SJCRH30 (cell line): ENCODE measurements at places on chromosomes 7 and 10.

- peak; percentile 62 for DNase-seq
Measured at GRCh38 chr7:69982197-69982596, 383.9 kb downstream of the AUTS2 start.

DNA sequence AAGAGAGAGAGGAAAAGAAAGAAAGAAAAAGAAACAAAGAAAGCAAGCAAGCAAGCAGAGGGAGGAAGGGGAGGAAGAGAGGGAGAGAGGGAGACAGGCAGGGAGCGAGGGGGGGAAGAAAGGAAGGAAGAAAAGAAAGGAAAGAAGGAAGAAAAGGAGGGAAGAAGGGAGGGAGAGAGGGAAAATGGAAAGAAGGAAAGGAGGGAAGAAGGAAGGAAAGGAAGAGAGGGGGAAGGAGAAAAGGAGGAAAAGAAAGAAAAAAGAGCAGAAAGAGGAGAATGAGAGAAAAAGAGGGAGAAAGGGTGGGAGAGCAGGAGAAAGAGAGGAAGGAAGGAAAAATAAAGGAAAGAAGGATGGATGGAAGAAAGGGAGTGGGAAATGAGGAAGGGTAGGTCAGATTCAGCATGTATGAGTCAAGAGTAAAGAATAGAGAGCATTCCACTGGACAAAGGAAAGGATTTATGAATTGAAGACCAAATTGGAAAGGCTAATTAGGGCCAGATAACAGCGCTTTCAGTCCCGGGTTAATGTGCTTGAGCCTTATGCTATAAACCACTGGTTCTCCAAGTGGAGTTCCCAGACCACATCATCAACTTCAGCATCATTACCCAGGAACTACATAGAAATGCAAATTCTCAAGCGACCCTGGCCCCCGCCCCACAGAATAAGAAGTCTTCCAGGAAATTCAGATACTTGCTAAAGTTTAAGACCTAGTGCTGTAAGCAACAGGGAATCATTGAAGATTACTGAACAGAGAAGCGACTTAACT lies 85.1 kb downstream of the C10orf90 start:
- DNase-seq = no peak

- no peak for DNase-seq
Measured at GRCh38 chr10:117936566-117936965, 110.2 kb downstream of the RAB11FIP2 start.

GRCh38 chr10:122417667-122418066 lies 36.8 kb upstream of the ARMS2 start:
- no peak for DNase-seq

GRCh38 chr10:98255146-98255877 lies 12.7 kb downstream of the LOXL4 start:
- no peak for DNase-seq

DNA sequence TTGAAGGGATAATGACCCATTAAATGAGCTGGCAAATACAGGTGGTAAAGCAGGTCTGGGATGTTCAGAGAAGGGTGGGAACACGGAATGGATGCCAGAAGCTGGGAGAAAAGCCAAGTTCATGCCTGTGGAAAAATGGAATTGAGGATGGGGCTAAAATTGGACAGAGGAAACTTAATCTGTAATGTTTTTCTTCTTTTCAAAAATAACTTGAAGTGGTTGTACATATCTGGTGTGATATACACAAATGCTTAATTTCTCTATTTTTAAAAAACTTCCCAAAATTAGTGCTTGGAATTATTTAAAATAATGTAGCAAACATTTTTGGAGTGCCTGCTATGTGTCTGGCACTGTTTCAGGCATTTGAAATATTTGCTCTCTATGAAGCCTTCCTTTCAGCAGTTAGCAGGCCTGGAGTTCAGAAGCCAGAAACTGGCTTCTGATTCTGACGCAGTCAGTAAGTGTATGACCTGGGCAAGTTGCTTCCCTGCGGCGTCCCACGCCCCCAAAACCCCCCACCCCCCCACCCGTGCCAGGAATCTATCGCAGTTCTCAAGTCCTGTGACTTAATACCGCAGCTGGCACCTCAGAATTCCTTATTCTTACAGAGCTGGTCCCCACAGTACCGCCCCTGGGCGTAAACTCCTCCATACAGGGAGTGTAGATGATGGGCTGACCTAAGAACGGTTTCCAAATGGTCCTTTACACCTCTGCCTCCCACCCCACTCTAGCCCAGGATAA lies 828 bp upstream of the MALSU1 start:
- peak; percentile 66 for DNase-seq

DNA sequence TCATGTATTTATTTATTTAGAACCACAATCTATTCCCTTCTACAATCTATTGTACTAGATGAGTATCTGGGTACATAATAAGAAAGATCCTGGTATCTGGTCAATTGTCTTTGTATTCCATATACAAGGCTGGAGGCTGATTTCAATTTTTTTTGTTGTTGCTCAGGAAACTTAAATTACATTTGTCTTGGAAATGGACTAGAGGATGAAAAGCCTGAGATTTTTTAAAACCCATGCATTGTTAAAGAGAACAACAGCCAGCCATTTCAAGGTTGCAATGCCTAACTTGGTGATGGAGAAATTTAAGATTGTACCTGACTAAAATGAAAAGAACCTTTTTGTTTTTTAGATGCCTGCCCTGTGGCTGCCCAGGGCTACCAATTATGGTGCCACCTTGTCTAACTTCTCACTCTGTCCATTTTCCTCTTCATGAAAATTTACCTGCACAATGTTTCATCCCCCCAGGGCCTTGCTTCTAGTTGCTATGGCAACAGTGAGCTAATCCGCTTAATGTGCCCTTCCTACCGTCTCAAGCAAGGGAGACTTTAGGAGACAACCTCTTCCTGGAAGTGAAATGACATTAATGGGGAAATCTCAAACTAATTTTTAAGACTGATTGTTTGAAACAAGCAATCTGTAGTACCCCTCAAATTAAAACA lies 203.7 kb upstream of the PHYHIPL start:
- DNase-seq = no peak

- peak; percentile 57 for DNase-seq
Measured at GRCh38 chr10:71727738-71728737, 8.5 kb upstream of the C10orf105 start.

DNA sequence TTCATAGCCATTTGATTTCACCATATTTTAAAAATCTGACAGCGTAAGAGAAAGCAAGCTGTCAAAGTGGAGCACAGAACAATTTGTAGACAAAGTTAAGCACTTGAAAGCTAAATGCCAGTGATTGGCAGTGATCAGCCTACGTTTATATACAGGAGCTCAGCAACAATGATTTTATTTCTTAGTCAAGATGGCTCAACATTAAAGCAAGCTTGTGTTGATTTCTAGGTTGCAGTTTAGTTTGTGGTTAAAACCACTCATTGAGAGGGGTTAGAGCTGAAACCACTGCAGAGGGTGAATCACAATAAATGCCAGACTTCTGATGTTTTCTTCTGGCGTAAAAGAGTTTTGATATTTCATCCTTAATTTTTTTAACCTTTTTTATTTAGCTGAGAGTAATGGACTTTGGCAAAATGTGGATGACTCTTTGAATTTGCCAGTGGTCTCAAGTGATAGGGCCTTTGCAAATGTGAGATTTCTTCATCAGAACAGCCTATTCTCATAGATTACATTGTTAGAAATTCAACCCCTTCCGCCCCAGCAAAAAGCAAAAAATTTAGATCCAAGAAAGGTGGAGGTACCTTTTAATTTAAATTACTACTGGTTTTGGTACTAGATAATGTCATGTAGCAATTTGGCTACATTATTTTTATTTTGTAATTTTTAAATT lies 73.8 kb downstream of the SHOC2 start:
- DNase-seq = peak; percentile 28

- no peak for DNase-seq
Measured at GRCh38 chr10:104391969-104392296, 38.3 kb downstream of the CFAP58 start.

- no peak for DNase-seq
Measured at GRCh38 chr10:76353237-76353851, 921.9 kb downstream of the LRMDA start.

GRCh38 chr7:25454020-25454419 lies 225.7 kb upstream of the NPVF start:
- peak; percentile 57 for DNase-seq

GRCh38 chr10:60446070-60446833 lies 56.6 kb upstream of the ANK3 start:
- DNase-seq = no peak

GRCh38 chr10:63465293-63466143 lies at the start of gene JMJD1C:
TSS of gene JMJD1C (minus strand) at chr10:63465977. CDS start at chr10:63465662, 315 bp downstream.
- DNase-seq = peak; percentile 77

DNA sequence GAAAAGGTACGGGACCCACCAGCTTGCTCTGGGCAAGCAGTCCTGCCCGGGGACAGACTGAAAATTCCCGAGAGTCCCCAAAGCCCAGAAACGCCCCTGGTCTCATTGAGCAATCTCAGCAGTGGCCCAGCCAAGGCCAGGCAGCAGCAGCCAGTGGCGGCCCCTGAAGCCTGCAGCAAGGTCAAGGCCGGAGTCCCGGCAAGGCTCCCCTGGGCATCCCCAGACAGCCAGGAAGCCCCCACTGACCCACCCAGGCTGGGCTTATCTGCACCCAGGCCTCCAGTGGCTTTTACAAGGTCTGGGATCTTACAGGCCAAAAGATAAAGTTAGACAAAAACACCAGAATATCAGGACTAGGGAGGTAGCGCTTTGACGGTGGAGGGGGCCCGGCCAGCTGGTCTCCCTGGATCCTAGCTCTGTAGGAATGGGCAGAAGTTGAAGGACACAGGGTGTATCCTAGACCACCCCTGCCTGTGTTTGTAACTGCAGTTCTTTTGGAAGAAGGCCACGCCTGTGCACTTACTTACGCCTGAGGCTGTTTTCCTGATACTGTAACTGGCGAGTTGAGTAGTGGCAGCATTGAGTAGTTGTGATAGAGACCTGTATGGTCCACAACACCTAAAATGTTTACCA lies 130.5 kb upstream of the NPS start:
- no peak for DNase-seq

- DNase-seq = no peak
Measured at GRCh38 chr10:113528876-113529275, 24.0 kb upstream of the HABP2 start.

DNA sequence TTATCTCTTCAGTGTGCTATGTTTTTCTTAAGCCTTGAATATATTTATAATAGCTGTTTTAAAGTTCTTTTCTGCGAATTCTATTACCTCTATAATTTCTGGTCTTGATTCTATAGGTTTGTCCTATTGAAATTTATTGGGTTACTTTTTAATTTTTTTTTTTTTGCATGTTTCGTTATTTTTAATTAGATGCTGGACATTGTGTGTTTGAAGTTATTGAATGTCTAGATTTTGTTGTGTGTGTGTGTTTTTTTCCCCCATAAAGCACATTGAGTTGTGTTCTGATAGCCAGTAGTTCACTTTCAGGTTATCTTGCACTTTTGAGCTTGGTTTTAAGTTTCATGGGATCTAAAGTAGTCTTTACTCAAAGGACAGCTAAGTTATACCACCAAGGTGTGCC lies 394.9 kb downstream of the RPS24 start:
- no peak for DNase-seq

GRCh38 chr10:93742633-93743349 lies 14.9 kb upstream of the LGI1 start:
- no peak for DNase-seq

GRCh38 chr10:102683736-102684135 lies 30.5 kb downstream of the ARL3 start:
- no peak for DNase-seq

- DNase-seq = no peak
Measured at GRCh38 chr10:59910867-59911266, 4.5 kb upstream of the CCDC6 start.

DNA sequence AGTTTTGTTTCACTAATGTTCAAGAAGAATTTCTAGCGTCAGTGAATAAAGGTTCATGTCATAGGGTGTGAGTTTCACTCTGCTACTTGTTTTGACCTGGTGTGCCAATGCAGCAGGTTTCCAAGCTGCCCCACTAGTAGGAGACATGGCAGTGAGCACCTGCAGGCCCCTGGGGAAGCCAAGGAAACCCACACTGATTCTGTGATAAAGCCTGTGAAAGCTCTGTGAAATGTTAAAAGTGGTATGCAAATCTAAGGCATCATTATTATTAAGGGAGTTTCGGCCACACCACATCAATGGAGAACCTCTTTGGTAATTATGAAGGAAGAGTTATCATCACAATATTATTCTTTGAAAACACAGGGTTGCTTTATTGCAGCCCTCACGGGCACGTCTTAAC lies 46.4 kb downstream of the ABCB5 start:
- DNase-seq = no peak

DNA sequence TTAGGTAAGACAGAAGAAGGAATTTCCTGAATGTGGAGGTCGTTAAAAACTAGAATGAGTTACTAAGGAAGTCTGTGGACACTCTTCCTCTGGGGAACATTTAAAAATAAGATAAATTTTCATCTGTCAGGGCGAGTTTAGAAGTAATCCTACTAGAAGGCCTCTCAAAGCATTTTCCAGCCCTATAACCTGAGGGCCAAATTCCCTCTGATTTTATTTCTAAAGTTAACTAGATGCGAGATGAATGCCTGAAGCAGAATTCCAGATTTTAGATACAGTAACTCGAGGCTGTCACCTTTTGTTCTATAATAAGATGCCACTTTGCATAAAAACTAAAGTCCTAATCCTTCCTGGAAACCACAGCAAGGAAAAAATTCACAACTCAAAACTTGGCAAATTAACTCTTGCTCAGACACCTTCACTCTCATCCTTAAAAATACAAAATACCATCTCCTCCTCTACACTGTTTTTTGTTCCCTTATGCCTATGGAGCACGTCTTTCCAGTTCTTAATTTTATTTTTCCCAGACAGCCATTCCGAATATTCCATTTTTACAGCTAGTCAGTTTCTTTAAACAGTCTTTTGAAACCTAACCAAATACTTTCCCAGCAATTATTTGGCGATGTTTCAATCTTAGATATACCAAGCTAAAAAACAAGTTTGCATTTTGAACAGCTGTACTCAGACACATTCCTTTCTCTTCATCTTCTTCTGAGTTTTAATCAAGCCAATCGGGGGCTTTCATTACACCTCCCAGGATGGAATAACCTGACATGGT lies 420.7 kb upstream of the NFE2L3 start:
- DNase-seq = no peak

DNA sequence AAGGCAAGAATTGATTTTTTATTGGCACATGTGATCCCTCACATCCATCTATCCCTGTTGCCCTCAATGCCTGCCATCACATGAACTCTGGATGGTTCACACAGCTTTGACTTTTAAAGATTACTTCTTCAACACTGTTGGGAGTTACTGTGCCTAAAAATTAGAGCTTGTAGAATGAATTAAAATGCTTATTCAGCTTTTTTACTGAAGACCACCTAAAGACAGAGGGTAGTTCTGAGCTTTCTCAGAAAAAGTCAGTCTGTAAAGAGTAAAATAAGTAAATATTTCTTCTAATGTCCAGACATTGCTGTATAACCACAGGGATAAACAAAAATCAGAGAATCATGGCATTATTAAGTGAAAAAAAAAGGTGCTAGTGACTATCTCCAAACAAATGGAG lies 93.3 kb upstream of the CSTF2T start:
- DNase-seq = no peak

DNA sequence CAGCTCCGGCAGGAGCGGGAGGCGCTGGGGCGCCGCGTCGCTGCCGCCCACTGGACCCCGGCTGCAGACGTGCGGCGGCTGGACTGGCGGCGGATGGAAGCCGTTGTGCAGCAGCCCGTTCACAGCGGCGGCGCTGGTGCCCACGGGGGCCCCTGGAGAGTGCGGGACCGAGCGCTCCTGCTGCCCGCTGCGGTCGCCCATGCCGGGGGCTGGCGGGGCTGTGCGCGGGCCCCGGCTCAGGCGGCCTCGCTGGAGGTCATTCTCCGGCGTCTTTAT lies 413 bp downstream of the PANK1 start:
- no peak for DNase-seq

- DNase-seq = no peak
Measured at GRCh38 chr7:154587792-154588191, 415.1 kb downstream of the PAXIP1 start.
